ENCODE measurements at places on chromosomes 16 and 17. TPM values are rescaled to one million over a fixed set of nuclear protein-coding genes. Genes with fewer than 3 reads are reported as not detected.

DPEP2 gene
- total RNA-seq, result not detected

KRT24 gene
- total RNA-seq, result not detected

MGAT5B gene
- under 0.01 TPM for total RNA-seq

MT3 gene
- total RNA-seq, result not detected

C16orf89 gene
- total RNA-seq, result 0.29 TPM

NEUROD2 gene
- total RNA-seq, result not detected

TPSD1 gene
- total RNA-seq, result not detected

SNN gene
- total RNA-seq, result 5.8 TPM

NPIPB6 gene
- 0.71 TPM for total RNA-seq

TLCD2 gene
- 2.6 TPM for total RNA-seq

TMEM94 gene
- 38.1 TPM for total RNA-seq

CLEC18C gene
- 0.58 TPM for total RNA-seq

KRTAP2-3 gene
- 0.89 TPM for total RNA-seq

TVP23A gene
- total RNA-seq, result not detected

PDILT gene
- not detected for total RNA-seq

HERPUD1 gene
- total RNA-seq, result 133 TPM

SCGB1C2 gene
- total RNA-seq, result not detected

NOXO1 gene
- total RNA-seq, result not detected

WNK4 gene
- 13.6 TPM for total RNA-seq

TPSB2 gene
- not detected for total RNA-seq

BCAS3 gene
- 8.9 TPM for total RNA-seq

NFATC3 gene
- 9.7 TPM for total RNA-seq

ZFP3 gene
- 0.89 TPM for total RNA-seq

SPNS2 gene
- not detected for total RNA-seq

MYLK3 gene
- total RNA-seq, result 0.18 TPM

PHKB gene
- total RNA-seq, result 29.6 TPM

WFDC1 gene
- not detected for total RNA-seq

CLEC3A gene
- total RNA-seq, result not detected

KRT36 gene
- not detected for total RNA-seq

ENGASE gene
- total RNA-seq, result 5.8 TPM

SMTNL2 gene
- not detected for total RNA-seq

SPATA2L gene
- total RNA-seq, result 9.9 TPM

BEAN1 gene
- 0.53 TPM for total RNA-seq

PDE6G gene
- 3.2 TPM for total RNA-seq

CTU2 gene
- total RNA-seq, result 21.9 TPM

AATF gene
- total RNA-seq, result 36.0 TPM

ELMO3 gene
- total RNA-seq, result 0.58 TPM

TPSG1 gene
- total RNA-seq, result not detected

TPPP3 gene
- 3.2 TPM for total RNA-seq

SDK2 gene
- total RNA-seq, result under 0.01 TPM

TERB1 gene
- not detected for total RNA-seq

NHERF1 gene
- 35.3 TPM for total RNA-seq

CCNF gene
- 25.2 TPM for total RNA-seq

MYO15A gene
- total RNA-seq, result 1.4 TPM

TBL3 gene
- 59.4 TPM for total RNA-seq

CMTM2 gene
- not detected for total RNA-seq

KRT32 gene
- total RNA-seq, result 0.18 TPM

HOXB6 gene
- 11.0 TPM for total RNA-seq

SEPTIN12 gene
- total RNA-seq, result not detected

CDRT15 gene
- not detected for total RNA-seq
